ENCODE measurements at places on chromosomes 1 and 21. TPM values are rescaled to one million over a fixed set of nuclear protein-coding genes. Genes with fewer than 3 reads are reported as not detected.

- H3K27me3 ChIP-seq = no peaks in the 10 kb centered on the region
- no peaks in the 10 kb centered on the region for H3K4me1 ChIP-seq
- no peak overlapping the region for H3K27ac ChIP-seq
- no peaks in the 10 kb centered on the region for H3K36me3 ChIP-seq
- no peak overlapping the region for H3K4me3 ChIP-seq
These were observed 195.8 kb upstream of the PKN2 start for GRCh38 chr1:88488237-88488636.

The CFHR1 gene
- total RNA-seq = not detected

DNA sequence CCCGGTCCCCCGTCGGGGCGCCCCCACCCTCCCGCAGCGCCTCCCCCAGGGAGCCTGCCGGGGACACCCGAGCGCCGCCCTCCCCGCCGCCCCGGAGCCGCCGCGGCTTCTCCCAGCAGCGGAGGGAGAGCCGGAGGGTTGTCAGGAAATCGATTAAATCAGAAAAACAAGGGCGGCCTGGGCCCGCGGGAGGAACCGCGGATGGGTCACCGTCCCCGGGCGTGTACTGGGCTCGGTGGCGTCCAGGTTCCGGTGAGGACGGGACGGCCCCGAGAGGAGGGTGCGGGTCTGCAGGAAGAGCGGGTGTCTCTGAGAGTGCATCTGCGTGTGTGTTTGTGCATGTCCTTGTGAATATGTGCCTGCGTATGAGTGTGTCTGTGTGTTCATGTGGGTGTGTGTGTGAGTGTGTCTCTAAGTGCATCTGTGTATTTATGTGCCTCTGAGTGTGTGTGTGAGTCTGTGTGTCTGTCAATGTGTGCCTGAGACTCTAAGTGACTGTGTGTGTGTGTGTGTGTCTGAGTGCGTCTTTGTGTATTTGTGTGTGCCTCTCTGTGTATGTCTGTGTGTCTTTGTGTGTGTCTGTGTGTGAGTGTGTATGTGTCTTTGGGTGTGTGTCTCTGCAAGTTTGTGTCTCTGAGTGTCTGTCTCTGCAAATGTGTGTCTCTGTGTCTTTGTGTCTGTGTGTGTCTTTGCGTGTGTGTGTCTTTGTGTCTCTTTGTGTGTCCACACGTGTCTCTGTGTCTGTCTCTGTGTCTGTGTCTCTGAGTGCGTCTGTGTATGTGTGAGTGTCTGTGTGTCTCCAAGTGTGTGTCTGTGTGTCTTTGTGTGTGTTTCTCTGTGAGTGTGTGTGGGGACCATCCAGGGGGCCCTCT, 1.1 kb downstream of the SPSB1 start:
- H3K27ac ChIP-seq = peak overlapping the region; percentile 90
- H3K4me3 ChIP-seq = peak overlapping the region; percentile 95
- no peaks in the 10 kb centered on the region for H3K4me1 ChIP-seq
- no peak for DNase-seq
- no peaks in the 10 kb centered on the region for H3K27me3 ChIP-seq

GRCh38 chr1:194717941-194718340, 1531.5 kb upstream of the B3GALT2 start:
- no peak overlapping the region for H3K27ac ChIP-seq
- DNase-seq = no peak
- H3K36me3 ChIP-seq = no peaks in the 10 kb centered on the region
- no peaks in the 10 kb centered on the region for H3K27me3 ChIP-seq

DNA sequence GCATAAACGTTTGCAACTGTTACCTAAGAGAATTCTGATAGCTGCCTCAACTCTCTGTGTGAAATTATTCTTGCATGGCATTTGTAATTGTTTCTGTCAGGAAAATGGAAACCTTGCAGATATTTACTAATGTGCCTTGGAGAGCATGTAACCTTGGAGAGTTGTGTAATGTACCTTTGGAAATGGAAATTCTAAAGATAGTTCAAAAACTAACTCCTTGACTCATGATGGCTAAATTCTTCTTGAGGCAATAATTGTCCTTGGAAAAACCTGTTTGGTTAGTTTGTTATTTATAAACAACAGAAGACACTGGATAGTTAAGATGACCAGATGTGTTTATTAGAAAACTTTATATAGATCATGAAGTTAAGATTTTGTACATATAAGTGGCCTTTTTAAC, 1033.8 kb downstream of the PLA2G4A start:
- H3K4me3 ChIP-seq = no peak overlapping the region
- no peak for DNase-seq
- no peaks in the 10 kb centered on the region for H3K27me3 ChIP-seq
- H3K4me1 ChIP-seq = no peaks in the 10 kb centered on the region
- H3K36me3 ChIP-seq = no peaks in the 10 kb centered on the region
- H3K27ac ChIP-seq = no peak overlapping the region

The PDZK1 gene
- total RNA-seq = 0.35 TPM

All from right atrium auricular region (tissue), 2 donors.